PC-9 (cell line): ENCODE measurements at places on chromosomes 4 and X.

DNA sequence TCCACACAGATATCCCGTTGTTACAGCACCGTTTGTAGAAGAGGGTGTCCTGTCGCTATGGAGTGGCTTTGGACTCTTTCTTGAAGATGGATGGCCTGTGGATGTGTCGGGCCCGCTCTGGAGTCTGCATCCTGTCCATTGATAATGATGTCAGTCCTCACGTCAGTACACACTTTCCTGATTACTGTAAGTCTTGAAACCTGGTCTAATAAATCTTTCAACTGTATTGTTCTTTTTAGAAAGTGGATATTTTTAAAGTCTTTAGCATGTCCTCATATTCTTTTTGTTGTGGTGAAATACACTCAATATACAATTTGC is 14.9 kb downstream of the MSANTD1 start:
- no peak for DNase-seq

- DNase-seq = no peak
Measured at GRCh38 chr4:150316332-150317205, 238.3 kb downstream of the DCLK2 start.

DNA sequence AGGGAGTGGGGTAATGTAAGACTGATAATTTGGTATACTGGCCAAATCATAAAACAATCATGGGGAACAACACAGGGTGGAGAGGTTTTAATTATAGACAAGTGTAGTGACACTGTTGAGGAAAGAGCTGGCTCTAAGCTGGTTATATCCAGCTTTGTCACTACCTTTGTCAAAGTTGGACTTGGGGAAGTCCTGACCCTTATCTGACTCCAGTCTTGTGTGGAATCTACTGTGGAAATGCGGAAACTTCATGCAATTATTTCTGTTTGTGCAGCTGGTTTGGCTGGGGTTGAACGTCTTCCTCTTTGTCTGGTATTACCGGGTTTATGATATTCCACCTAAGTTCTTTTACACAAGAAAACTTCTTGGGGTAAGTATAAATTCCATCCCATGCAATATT is 2.0 kb downstream of the CYBB start:
- DNase-seq = no peak

GRCh38 chrX:46961574-46962283 is 49.5 kb downstream of the JADE3 start:
- no peak for DNase-seq

- DNase-seq = peak; percentile 94
Measured at GRCh38 chrX:53441531-53442321, 7.6 kb upstream of the HSD17B10 start.

- no peak for DNase-seq
Measured at GRCh38 chrX:45007598-45007997, 134.6 kb downstream of the KDM6A start.

DNA sequence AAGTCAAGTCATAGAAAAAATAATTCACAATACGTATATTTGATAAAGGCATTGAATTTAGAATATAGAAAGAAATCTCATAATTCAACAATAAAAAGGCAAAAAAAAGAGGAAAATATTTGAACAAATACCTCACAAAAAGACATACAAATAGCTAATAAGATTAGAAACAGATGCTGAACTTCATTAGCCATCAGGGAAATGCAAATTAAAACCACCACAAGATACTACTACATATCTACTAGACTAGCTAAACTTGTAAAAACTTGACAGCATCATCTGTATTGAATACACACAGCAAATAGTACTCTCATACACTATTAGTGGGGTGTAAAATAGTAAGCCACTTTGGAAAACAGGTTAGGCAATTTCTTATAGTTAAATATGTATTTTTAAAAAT is 128.7 kb upstream of the TLL1 start:
- no peak for DNase-seq

GRCh38 chr4:165580351-165580905 is 201.6 kb downstream of the CPE start:
- DNase-seq = no peak

GRCh38 chr4:24781999-24782745 is 13.2 kb upstream of the SOD3 start:
- no peak for DNase-seq

DNA sequence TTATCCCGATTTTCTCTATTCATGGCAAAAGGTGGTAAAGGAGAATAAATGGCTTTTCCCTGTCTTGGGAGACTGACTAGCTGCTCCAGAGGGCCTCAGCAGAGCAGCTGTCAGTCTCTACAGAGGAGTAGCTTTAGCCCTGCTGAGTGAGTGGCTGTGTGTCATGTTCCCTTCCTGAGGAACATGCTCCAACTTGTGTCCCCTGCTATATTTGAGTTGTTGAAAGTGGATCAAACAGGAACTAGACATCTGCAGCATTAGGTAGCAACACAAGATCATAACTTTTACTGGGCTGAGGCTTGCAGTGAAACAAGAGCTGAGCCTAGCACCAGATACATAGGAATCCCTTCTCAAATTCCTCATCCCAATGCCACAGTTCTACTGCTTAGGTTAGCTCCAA is 26.7 kb upstream of the PLAC1 start:
- DNase-seq = no peak

DNA sequence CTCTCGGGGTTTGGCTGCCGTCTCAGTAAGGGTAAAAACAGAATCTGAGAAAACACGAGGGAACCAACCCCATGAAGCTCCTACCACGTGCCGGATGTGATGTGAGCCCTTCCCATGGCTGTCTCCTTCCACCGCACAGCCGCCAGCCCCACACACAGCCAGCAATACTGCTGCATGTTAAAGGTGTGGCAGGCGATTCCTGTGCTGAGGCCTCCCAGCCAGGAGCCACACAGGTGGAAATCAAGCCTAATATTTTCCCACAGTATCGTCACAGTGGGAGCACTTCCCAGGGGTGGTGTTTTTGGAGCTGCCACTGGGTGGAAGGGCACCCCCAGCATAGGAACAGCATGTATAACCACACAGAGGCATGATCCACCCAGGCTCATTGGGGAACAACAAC is 77.5 kb downstream of the SLC2A9 start:
- DNase-seq = no peak

GRCh38 chr4:150379454-150379853 is 202.5 kb upstream of the MAB21L2 start:
- no peak for DNase-seq

DNA sequence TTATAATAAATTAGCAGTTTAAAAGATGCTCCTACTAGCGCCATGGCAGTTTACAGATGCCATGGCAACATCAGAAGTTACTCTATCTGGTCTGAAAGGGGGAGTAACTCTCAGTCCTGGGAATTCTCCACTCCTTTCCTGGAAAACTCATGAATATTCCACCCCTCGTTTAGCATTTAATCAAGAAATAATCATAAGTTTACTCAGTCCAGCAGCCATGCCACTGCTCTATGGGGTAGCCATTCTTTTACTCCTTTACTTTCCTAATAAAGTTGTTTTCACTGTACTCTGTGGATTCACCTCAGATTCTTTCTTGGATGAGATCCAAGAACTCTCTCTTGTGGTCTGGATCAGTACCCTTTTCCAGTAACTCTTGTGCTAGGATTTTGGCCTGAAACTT is 52.3 kb downstream of the GUCY1B1 start:
- DNase-seq = no peak

DNA sequence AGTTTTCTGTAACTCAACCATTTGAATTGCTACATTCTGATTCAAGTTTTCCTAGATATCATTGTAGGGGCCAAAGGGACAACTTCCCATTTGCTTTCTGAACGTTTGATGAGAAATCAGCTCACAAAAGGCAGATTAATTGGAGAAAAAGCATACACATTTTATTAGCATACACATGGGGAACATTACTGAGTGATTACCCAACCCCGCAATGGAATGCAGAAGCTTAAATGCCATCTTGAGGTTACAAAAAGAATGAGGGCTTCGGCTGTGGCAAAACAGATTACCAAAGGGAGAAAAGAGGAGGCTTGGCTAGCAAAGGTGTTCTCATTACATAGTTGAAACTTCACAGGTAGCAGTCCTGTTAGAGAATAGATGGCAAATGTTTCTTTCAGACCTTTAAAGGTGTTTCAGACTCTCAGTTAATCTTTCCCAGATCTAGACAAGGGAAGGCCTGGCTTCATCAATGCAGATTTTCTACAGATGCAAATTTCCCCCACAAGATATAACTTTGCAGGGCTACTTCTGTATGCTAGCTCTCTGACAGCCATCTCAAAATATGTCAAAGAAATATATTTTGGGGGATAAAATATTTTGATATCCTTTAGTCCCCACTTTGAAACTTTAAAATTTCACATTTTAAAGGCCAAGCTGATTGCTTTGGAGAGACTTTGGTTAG is 26.5 kb upstream of the HERC6 start:
- DNase-seq = no peak

DNA sequence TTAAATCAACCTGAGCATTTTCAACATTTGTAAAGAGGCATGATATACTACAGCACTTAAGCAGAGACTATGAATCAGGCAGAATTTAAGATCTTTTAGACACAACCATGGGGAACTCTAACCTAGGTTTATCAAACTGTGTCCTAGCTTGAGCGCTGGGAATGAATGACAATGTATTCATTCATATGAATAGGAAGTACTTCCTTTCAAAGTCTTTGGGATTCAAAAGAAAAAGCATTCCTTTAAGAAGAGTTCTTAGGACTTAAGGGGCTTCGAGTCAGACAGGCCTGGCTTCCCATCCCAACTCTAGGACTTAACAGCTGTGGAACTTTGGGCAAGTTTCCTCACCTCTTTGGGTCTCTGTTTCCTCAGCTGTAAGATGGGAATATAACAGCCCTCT is 104.6 kb downstream of the ANAPC4 start:
- DNase-seq = no peak

- no peak for DNase-seq
Measured at GRCh38 chrX:49058794-49059193, at the start of gene CCDC120. CCDC120 (plus strand) TSS chrX:49058999; CDS start chrX:49062042, 3,043 bp downstream.

DNA sequence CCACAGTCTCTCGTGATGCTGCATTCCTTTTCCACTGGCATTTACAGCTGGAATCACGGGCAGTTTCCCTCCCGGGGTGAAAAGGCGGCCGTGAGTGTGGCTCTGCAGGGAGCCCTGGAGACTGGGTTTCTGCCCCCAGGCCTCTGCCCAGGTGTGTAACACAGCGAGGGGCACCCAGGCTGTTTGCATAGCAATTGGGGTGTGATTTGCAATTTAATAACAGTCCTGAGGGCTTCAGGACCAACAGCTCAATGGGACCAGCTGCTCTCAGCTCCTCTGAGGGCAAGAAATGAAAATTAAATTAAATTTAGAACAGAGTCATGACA is 99.0 kb upstream of the SHOX start:
- DNase-seq = no peak

DNA sequence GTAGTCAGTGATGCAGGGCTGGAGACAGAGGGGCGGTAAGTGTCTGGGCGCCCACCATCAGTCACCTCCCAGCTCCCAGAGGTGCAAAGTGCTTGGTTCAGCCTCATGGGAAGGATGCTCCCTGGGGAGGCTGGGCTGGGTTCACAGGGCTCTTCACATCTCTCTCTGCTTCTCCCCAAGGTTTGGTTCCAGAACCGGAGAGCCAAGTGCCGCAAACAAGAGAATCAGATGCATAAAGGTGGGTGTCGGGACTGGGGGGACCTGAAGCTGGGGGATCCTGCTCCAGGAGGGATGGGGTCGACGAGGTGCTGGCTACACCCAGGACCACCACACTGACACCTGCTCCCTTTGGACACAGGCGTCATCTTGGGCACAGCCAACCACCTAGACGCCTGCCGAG is 10.1 kb downstream of the SHOX start:
- DNase-seq = no peak
